ENCODE measurements at places on chromosomes 3 and 15.

- DNase-seq: no peak
Measured at GRCh38 chr3:120098710-120099109, 4.5 kb upstream of the GSK3B start.

GRCh38 chr3:116281313-116282143, 163.8 kb downstream of the LSAMP start:
- DNase-seq: no peak

GRCh38 chr3:136979684-136980083, 21.9 kb downstream of the IL20RB start:
- no peak for DNase-seq

DNA sequence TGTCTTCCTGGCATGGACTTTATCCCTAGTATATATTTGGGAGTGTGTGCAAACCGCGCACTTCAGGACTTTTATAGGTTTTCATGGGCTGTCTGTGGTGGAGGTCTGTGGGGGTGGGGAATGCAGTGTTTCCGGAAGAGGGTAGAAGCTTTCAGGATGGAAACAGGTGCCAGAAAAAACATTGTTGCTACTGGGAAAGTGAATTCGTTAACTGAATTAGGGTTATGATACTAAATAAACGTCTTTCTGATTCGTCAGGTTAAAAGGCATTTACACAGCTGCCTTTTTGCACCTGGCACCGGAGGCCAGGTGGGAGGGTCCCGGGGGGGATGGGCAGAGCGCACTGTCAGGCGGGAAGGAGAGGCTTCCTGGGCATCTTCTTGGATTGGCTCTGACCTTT, 62.1 kb downstream of the SLCO3A1 start:
- no peak for DNase-seq

GRCh38 chr3:180871901-180872300, 40.6 kb upstream of the FXR1 start:
- no peak for DNase-seq

- DNase-seq: no peak
Measured at GRCh38 chr3:87491843-87492242, 215.5 kb upstream of the POU1F1 start.

DNA sequence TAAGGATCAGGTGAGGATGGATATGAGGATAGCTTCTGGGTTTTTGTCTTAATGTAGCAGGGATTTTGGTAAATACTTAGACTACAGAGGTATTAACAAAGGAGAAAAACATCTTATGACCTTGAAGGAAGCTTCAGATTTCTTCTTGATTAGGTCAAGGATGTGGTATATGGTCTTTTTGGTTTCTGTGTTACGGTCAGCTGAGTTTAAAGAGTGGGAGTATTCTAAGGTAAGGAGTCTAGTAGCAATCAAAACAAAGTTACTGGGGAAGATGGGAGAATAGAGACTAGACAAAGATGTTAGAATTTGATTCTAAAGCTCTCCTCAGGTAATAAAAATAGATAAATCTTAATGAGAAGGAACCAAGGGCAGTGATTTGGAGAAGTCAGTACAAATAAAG, 6.2 kb downstream of the HMG20A start:
- no peak for DNase-seq

GRCh38 chr3:20405744-20406143, 219.7 kb upstream of the SGO1 start:
- DNase-seq: no peak

DNA sequence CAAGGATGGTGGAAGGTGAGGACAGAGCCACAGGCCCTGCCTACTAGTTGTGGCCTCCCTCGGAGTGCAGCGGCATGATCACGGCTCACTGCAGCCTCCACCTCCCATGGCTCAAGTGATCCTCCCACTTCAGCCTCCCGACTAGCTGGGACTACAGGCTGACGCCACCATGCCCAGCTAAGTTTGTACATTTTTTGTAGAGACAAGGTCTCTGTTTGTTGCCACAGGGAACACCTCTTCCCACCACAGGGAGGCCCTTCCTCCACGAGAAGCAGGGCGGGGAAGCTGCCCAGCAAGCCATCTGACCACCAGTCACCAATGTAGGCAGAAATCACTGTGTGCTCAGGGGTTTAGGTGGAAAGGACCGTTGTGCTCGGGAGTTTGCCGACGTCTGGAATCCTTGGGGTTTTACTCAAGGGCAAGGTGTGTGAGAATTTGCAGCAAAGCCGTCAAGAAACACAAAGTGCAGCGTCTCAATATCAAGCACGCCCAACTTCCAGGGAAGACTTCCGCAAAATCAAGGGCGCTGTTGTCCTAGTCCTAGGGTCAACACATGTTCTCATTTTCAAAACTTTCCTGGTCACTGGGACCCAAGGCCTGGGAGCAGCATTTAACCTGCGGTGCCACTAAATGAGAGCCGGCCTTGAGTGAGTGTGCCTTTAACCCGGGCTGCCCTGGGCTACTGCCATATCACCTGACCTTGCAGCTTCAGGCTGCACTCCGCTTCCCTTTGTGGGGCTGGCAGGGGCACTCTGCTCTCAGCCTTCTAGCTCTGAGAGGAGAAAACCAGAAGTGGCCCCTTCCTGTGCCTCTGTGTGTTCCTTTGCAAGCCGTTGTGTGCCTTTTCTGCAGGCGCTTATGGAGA, 65.7 kb downstream of the SLC12A8 start:
- DNase-seq: no peak

DNA sequence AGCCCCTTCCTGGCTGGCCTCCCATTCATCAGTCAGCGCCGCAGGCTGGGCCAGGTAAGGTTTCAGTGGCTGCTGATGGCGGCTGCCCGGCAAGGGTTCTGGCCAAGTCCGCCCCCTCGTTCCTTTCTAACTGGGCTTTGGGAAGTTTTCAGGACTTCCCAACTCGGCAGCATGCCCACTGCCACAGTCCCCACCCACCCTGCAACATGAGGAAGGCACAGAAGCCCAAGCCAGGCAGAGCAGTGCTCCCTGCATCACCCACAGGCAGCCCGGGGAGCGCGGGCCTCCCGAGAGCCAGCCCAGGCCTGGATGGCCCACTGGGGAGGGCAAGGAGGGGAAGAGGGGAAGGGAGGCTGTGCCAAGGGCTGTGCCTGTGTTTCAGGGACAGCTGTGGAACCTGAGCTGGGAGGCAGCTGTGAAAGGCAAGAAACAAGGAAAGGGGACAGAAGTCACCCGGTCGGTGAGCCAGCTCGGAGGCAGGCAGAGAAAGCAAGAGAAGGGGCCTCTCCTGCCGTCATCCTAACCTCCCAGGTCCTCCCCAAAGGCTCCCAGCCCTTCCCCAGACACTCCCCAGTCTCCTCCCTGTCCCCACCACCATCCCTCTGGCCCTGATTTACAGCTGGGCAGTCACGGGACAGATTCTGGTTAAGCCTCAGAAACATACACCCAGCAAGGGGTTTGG, 73.9 kb downstream of the CPN2 start:
- no peak for DNase-seq

DNA sequence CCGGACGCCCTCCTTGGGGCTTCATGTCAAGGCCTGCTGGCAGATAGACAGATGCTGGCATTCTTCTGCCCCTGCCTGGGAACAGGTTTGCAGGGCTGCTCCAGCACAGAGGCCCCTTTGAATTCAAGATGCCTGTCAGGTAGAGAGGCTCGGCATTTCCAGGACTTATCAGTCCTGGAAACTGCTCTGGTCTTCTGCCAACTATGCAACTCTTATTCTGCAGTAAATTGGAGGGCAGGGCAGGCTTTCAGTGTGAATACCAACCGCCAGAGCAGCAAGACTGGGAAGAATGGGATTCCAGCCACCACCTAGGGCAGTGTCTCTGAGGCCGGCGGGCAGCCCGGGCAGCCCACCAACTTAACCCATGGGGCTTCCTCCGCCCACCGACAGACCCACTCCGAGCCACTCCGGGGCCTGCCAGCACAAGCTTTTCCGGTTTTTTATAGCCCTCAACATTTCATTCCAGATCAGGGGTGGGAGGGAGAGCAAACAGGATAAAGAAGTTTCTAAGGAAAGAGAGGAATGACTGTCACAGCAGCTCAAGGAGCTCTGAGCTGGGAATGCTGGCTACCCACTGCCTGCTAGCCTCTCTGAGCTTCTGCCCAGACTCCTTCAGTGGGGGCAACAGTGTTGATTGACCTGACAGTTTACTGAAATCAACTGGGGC, 140.9 kb downstream of the NTRK3 start:
- DNase-seq: no peak

DNA sequence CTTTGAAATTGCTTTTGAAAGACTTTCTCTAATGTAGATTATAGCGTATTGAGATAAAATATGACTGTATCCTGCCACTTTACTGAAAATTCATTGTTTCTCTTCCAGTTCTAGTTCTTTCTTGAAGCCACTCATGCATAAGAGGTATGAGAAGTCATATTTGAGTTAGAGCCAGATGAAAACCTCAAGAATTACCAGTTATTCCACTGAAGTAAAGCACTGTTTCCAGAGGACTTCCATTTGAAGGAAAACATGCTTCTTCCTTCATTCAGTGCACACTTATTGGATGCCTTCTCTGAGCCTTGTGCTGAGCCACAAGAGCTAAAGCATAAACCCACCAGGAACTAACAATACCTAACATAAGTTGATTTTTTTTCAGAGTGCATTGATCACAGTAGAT, 513.4 kb downstream of the ZNF385D start:
- no peak for DNase-seq

- no peak for DNase-seq
Measured at GRCh38 chr3:159947220-159947619, 41.4 kb upstream of the IL12A start.

All from activated T-helper 1 cell treated with anti-CD3 and anti-CD28 coated beads, Interleukin-2, amount 50 U/mL, for 16 hours (primary cell).